AG09309 (cell line): ENCODE measurements at places on chromosomes 12 and 14.

- DNase-seq, result no peak
Measured at GRCh38 chr12:127327986-127328385, 939.0 kb upstream of the TMEM132C start.

DNA sequence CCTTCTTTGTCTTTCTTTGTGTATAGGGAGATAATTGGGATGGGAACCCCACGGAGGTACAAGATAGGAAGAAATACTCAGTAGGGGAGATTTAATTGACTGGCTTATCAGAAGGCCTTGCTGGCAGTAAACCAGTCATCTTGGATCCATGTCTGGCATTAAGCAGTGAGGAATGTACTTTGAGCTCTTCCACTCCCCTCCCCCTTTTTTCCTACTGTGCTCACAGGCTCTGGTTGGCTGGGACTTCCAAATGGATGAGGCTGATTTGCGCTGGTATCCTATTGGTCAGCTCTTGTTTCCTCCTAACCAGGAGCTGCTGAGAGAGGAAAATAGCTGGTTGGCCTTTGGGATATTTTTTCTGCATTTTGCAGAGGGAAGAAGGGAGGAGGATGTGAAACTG, 24.7 kb downstream of the NGDN start:
- DNase-seq, result no peak

DNA sequence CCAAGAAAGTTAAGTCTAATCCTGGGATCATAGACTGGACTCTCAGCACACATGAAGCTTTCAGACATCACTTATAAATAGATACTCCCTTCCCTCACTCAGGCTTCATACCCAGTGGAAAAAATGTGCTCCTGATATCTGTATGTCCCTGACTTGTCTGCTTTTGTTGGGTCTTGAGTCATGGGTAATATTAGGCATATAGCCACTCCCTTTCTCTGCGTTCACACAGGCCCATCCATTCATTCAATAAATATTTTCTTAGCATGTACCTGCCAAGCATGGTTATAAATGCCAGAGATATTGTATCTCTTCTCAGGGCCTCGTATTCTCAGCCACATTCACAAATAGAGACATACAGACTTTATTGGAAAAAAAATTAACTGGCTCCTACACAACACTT, 43.5 kb downstream of the COX16 start:
- DNase-seq, result no peak

DNA sequence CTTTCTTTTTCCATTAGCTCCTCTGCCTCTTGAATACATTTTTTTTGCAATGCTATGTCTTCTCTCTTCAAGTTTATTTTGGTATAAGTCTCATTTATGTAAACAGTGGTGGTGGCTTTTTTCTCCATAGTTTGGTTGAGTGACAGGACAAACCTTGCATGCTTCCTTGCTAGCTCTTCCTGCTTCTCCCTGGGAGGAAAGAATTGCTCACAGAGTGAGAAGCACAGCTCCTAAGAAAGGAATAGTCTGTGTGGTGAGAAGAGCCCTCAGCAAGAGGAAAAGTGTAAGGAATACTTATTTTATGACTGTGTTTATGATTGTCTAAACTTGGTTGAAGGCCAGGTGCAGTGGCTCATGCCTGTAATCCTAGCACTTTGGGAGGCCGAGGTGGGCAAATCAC, 11.5 kb downstream of the CCDC175 start:
- DNase-seq, result no peak

DNA sequence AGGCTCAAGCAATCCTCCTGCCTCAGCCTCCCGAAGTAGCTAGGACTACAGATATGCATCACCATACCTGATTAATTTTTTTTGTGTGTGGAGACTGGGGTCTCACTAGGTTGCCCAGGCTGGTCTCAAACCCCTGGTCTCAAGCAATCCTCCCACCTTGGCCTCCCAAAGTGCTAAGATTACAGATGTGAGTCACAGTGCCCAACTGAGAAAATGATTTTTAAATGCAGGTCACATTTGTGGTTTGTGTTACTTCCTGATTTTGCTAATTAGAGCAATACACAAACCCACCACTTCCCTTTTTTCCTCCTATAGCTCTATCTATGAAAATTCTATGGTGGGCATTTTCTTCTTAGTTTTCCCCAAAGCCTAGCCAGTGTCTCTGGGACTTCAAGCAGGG, 45.5 kb upstream of the TMEM263 start:
- no peak for DNase-seq

GRCh38 chr14:72480464-72481243, 413.2 kb downstream of the DPF3 start:
- DNase-seq, result no peak

DNA sequence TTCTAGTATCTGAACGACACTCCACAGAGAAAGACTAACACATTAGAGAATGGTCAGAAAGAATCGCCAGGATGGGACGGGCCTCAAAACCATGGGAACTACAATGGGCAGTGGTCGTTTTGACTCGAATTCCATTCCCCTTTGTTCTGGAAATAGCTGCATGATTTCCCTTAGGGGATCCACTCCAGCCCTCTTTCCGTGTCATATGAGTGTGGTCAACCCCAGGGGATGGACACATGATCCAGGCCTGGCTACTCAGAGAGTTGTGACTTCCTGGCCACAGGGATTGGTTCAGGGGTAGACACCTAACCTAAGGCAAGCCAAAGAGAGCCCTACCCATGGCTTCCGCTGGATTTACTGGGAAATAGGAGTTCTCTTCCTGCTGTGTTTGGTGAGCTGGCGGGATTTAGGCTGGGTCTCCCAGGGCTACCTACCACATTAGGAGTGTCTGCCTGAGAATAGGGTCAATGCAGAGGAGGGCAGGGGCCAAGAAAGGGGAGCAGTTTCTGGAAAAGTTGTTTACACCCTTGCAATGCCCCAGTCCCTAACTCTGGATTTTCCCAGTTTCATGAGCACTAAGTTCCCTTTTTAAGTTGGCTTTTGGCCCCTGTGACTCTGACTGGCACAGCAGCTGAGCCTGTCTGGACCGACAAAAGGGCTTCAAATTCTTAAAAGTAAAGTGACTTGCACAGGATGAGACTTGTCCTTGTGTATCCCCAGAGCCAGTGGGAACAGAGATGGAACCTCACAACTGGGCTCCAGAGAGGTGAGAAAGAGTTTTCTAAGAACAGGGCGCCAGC, 28.1 kb upstream of the GPATCH2L start:
- no peak for DNase-seq

DNA sequence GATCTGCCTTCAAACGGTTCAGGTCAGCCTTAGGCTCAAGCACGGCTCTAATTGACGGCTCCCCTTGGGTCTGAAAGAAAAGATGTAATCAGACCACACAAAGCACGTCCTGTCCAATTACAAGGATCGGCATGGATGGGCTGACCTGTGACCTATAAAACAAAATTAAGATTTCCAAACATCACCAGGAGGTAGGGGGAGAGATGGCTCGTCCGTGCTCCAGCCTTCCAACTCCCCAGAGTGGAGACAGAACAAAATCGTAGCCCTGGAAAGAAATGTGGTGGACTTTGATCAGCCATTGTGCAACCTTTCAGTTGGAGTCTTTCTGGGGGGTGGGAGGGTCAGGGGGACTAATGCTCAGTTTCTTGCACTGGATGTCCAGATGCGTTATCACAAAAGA, 226.6 kb upstream of the DIO3 start:
- DNase-seq, result no peak

GRCh38 chr14:75591331-75591946, 13.0 kb downstream of the FLVCR2 start:
- DNase-seq, result no peak

- DNase-seq, result no peak
Measured at GRCh38 chr12:120363274-120363855, 5.6 kb downstream of the MSI1 start.

DNA sequence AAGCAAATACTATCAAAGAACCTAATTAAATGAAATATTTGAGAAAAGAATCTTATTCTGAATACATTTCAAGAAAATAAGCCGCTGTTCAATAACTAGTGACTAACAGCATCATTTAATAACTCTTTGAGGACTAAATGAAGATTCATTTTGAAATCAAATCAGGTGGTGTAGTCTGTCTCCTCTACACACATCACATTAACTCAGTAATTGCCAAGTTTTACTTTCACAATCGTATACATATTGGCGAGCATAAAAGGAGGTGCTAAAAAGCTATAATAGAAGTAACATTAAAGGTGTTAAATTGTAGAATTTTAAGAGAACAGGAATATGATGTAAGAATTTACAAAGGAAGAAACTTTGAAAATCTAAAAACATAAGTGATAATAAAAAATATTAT, 185.1 kb downstream of the MDGA2 start:
- DNase-seq, result no peak
